ENCODE measurements at places on chromosomes 3 and 15.
A peak's percentile ranks its signal among the peaks of the same experiment; 100 is the strongest.

GRCh38 chr3:73433079-73433478 is 191.7 kb downstream of the PDZRN3 start:
- DNase-seq, result no peak

DNA sequence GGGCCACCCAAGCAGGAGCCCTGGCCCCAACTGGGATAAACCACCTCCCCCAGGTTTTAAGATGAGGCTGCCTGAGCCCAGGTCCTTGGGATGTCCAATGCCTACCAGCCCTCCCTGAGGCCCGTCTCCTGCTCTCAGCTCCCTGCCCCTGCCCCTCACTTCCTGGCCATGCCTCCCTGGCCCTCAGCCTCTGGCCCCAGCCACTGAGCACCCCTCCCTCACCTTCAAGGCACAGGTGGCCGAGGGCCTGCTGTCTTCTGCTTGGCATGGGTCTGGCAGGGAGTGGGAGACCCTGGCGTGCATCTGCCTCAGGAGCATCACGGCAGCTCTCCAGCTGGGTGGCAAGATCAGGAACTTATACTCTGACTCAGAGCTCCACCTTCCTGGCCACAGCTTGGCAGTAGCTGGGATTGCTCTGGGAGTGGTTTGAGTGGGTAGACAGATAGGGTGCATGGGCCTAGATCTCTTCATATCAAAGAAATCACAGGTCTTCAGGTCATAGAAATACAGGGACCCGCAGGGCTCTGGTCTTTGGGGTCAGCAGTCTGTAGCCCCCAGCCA is at the start of gene PLA2G4E:
PLA2G4E (minus strand) TSS at position 330 of the 561 bp plus-strand sequence; CDS start at position 318, 12 bp downstream.
- no peak for DNase-seq

GRCh38 chr3:8954938-8955763 is 8.1 kb downstream of the RAD18 start:
- no peak for DNase-seq

DNA sequence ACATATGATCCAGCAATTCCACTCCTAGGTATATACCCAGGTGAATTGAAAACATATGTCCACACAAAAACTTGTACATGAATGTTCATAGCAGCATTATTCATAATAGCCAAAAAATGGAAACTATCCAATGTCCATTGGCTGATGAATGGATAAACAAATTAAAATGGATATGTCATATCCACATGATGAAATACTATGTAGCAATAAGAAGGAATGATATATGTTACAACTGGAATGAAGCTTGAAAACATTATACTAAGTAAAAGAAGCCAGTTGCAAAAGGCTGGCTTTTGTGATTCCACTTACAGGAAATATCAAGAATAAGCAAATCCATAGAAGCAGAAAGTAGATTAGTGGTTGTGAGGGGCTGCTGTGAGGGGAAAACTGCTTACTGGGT is 33.7 kb downstream of the BNC1 start:
- no peak for DNase-seq

GRCh38 chr3:126997455-126998038 is 14.6 kb downstream of the PLXNA1 start:
- no peak for DNase-seq

DNA sequence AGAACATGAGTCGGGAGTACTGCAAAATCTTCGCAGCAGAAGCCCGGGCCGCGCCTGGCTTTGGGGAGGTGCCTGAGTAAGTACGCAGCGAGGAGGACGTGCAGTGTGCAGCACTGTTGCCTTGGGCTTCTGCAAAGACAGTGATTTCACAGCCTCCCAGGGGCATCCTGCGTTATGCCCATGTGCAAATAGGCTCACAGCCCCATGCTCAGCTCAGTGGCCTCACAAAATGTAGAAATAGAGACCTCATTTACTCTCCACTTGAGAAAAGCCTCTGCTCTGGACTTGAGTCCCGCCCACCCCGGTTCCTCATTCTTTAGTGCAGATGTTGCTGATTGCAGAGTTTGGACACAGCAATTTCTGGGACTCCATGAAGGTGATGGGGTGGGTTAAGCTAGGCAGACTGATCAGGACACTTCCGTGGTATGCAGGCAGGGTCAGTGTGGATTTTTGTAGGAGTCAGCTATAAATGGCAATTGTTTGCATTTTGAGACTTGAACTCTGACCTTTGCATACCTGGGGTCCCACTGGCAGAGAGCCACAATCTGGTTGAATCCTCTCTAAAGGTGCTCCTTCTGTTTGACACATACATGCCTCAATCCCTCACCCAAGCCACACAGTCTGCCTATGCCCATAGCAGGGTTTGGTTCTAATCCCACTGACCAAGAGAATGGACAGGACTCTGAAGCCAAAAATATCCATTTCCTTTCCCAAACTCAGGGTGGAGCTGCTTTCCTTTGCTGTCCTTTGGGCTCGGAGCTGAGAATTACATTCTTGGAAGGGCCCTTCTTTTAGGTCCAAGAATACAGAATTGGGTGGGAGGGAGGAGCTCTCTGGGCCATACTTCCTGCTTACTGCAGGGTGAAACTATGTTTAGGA is 20.7 kb upstream of the SLC28A1 start:
- no peak for DNase-seq

GRCh38 chr3:32381922-32382321 is 9.7 kb upstream of the CMTM7 start:
- no peak for DNase-seq

- DNase-seq, result no peak
These were observed 8.8 kb downstream of the LRIG1 start for GRCh38 chr3:66492071-66492470.

- DNase-seq, result peak; percentile 10
These were observed 1098.2 kb downstream of the ZPLD1 start for GRCh38 chr3:103532986-103533385.

DNA sequence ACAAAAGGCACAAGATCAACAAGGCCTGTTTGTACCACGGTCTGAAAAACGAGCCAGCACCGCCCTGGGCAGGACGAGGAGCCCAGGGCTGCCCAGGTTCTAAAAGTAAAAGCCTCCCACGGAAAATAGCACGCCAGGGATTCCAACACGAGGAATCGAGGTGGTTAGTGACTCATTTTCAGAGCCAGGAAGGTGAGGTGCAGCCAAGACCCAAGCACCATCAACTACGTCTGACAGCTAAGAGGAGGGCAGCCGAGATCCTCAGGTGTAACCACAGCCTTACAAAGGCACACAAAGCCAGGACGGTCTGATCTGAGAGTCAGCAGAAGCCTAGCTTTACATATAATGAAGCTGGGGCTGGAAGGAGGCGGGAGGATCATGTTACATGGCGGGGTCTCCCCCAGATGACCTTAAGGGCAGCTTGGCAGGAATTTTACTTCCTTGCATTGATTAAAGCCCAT is 52.5 kb downstream of the ATP10A start:
- DNase-seq, result no peak

DNA sequence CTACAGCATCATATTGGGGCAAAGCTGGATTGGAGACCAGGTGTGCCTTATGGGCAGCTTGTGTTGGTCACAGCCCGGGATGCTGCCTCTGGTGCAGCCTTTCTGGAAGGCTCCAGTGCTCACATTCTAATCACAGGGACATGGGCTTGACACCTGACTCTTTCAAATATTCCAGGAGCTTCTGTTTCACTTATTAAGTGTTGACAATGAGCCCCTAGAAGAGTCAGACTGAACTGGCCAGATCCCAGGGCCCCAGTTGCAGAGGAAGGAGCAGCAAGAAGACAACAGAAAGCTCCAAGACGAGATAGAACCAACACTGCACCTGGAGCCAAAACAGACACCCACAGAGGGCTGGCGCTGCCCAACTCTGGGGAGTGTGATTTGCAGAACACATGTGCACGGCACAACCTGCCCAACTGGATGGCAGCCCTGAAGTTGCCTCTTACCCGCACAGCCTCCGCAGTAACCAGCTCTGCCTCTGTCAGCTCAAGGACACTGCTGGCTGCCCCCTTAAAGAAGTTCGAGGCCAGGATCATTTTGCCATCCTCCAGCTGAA is 30.3 kb downstream of the ALDH1L1 start:
- DNase-seq, result no peak

DNA sequence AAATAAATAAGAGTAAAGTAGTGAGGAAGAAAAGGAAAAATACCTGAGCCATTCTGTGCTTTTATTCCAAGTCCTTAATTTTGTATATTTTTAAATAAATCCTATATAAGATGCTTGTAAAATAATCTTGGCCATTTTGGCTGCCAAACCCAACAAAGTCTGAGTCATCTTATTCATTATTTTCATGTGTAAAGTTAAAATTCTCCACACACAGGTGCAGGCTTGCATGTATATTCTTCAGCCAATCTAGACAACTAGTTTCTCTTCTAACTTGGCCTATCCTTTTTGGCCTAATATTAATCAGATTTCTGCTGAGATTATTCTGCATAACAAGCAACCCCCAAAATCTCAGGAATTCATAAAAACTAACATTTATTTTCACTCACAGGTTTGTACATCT is 189.8 kb upstream of the ATP11B start:
- no peak for DNase-seq

DNA sequence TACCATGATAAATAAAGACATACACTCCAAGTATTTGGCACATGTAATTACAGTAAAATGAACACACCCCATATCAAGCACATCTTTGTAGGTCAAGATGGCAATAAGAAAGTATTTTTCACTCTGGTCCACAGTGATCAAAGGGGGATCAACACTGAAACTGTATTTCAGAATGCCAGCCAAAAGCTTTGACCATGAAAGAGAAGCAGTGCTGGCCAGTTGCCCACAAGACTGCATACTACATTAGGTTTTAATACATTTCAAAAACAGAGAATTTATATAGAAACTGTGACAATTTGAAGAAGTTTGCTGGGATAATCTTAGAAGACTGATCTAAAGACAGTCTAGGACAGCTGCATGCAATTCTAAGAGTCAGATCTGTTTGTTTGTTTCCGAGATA is 1035.3 kb downstream of the FHIT start:
- DNase-seq, result no peak

DNA sequence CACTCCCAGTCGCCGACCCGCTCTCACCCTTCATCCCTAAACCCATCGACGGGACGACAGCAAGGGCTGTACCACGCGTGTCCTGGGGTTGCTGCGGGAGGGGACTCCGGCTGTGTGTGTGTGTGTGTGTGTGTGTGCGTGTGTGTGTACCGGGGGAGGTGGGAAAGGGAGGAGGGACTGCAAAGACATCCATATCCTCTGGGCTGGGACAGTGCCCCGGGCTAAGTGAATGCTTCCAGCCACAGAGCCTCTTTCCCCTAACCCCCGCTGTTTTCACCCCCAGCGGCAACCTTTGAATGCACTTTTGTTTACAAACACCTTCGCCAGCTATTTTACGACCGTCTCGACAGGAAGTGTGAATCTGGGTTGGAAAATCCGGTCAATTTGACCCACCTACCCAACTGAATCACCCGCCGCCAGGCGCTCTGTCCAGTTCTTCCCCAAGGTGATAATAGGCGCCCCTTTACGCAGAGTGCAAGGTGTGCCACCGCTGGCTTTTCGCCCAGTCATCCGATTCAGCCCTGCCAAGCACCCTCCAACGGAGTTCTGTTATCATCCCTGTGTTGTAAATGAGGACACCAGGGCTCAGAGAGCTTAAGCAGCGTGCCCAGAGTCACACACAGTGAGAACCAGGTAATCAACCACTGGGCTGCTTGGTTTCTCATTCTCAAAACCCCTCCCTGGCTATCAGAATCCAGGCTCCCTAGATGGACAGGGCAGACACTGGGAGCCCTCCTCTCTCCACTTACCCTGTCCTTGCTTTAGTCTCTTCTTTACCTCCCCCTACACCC is 739 bp upstream of the AMOTL2 start:
- peak; percentile 38 for DNase-seq

DNA sequence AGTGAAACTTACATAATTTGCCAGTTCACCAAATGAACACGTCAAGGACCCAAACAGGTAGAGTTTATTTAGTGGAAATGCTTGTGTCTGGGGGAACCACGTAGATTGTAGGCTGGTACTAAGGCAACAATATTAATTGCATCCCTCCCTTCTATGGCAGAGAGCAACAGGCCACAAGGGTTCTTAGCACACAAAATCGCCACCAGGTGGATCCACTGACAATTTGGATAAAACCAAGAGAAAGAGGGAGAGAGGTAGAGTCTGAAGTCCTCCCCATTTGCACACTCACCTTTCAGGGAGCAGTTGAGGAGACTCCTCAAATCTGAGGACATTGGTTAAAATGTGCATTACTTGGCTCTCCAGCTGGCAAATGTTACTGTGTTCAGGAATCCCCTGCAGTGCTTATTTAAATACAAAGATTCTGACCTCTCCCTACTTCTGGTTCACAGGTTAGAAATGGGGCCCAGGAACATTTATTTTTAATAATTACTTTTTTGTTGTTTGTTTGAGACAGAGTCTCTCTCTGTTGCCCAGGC is 181.0 kb upstream of the FEZF2 start:
- no peak for DNase-seq

- DNase-seq, result no peak
These were observed 231.3 kb upstream of the SEMA6D start for GRCh38 chr15:47486040-47486439.

GRCh38 chr3:23549148-23549910 is 256.4 kb upstream of the UBE2E1 start:
- no peak for DNase-seq

- DNase-seq, result no peak
These were observed 5.5 kb upstream of the ZNF662 start for GRCh38 chr3:42900226-42901072.

DNA sequence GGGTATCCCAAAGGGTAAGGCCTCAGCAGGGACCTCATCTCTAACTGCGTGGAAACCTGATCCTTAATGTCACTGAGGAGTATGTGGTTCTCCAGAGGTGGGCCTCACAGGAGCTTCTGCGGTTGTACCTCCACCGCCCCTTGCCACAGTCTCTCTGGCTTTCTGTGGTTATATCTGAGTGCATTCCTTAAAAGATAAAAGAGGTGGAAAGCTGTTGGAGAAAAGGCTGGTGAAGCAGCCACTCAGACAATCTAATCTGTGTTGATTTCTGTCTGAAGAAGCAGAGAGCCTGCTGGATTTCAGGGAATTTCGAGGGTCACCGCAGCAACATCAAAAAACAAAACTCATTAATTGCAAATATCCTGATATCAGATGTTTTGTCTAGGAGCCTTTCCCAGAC is 51.4 kb downstream of the SEMA6D start:
- no peak for DNase-seq

DNA sequence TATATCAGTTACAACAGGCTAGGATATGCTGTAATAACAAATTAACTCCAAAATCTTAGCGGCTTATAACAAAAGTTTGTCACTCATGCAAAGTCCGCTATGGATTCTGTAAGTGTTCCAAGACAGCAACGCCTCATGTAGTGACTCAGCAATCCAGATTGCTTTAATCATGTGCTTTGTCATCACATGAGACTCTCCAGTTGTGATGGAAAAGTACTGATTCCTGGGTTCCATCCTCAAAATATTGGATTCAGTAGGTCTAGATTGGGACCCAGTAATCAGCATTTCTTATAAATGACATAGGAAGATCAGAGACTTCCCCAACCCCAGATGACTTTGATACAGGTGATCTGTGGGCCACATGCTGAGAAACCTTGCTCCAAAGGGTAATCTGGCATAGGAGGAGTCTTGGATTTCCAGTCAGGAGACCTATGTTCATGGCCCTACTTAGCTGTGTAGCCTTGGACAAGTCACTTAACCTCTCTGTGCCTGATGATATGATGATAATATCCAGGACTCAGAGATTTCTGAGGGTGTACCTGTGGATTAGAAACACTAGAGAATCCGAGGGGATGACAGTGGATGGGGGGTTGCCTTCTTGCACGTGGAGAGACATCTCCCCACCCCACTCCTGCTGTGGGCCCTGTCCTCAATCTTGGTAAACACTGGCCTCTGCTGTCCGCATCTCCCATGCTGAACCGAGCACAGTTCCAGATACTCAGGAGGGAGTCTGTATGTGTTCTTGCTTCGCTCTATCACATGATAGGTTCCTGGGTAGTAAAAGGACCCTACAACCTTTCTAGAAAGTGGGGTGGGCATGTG is 65.5 kb downstream of the CORO2B start:
- peak; percentile 21 for DNase-seq

All from RCC 7860 (cell line).